ENCODE measurements at places on chromosomes 13 and 19. TPM values are rescaled to one million over a fixed set of nuclear protein-coding genes. Genes with fewer than 3 reads are reported as not detected.

GRCh38 chr13:75153386-75153785, 328.6 kb downstream of the TBC1D4 start:
- no peak overlapping the region for H3K4me3 ChIP-seq
- H3K4me1 ChIP-seq = peaks cover 3% of the 10 kb centered on the region
- no peaks in the 10 kb centered on the region for H3K27me3 ChIP-seq
- H3K27ac ChIP-seq = no peak overlapping the region
- DNase-seq = no peak
- no peaks in the 10 kb centered on the region for H3K36me3 ChIP-seq

GRCh38 chr19:14505488-14506239, 9.7 kb upstream of the GIPC1 start:
- no peak overlapping the region for H3K27ac ChIP-seq
- H3K4me3 ChIP-seq = no peak overlapping the region
- H3K4me1 ChIP-seq = no peaks in the 10 kb centered on the region
- H3K36me3 ChIP-seq = no peaks in the 10 kb centered on the region
- H3K27me3 ChIP-seq = no peaks in the 10 kb centered on the region

RPS5 gene
- 674 TPM for total RNA-seq

LRRC4B gene
- 12.2 TPM for total RNA-seq

GRCh38 chr19:1101337-1101698, 2.5 kb upstream of the GPX4 start:
- H3K27me3 ChIP-seq = no peaks in the 10 kb centered on the region
- H3K4me3 ChIP-seq = no peak overlapping the region
- DNase-seq = peak; percentile 75
- H3K4me1 ChIP-seq = no peaks in the 10 kb centered on the region
- peak overlapping the region; percentile 93 for H3K27ac ChIP-seq

DNA sequence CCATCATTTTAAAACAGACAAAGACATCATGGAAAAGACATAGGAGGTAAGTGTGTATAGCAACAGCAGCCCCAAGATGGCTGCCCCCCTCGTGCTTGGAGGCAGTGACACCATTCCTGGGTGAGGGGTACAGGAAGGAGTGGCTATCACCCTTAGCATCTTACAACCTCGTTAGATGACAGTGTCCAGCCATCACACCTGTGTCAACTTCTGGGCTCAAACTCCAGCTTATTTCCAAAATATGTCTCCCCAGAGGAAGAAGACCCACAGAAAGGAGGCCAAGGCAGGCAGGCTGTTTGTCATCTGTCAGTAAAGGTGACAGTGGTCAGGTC, 27.5 kb downstream of the EPS15L1 start:
- H3K4me3 ChIP-seq = no peak overlapping the region
- no peaks in the 10 kb centered on the region for H3K27me3 ChIP-seq
- H3K4me1 ChIP-seq = no peaks in the 10 kb centered on the region
- no peaks in the 10 kb centered on the region for H3K36me3 ChIP-seq
- no peak overlapping the region for H3K27ac ChIP-seq

Measured in aorta (tissue), 5 donors.